T-helper 2 cell (primary cell): ENCODE measurements at places on chromosomes 2 and 18.

- peak; percentile 35 for DNase-seq
Observed at GRCh38 chr2:170820757-170821530, 4.3 kb downstream of the GAD1 start.

GRCh38 chr2:201932511-201932910 lies 101.1 kb upstream of the FZD7 start:
- no peak for DNase-seq

DNA sequence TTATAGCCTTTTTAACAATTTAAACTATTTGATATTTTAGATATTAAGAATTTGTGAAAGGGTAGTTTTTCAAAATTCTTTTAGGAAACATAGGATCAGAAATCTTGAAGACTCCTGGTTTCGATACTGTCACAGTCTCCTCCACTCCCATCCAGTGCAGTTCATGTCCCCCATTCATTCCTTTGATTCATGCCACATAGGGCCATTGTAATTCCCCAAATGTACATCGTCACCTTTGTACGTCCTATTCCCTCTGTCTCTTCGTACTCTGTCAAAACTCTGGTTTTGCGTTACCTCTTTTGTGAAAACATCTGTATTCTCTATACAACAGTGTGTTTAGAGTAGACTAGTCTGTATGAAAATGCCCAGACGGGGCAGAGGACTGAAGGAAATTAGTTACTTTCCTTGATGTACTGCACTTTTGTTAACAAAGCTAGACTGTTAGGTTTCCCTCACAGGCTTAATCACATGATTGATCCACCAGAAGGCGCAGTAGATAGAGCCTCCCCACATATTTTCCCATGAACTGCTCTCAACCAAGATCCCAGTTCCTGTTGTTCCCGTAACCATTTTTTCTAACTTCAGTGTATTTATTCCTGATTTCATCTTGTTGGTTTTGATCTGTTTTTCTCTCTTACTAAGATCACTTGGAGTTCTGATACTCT lies 2.5 kb downstream of the MRPL35 start:
- DNase-seq, result no peak

DNA sequence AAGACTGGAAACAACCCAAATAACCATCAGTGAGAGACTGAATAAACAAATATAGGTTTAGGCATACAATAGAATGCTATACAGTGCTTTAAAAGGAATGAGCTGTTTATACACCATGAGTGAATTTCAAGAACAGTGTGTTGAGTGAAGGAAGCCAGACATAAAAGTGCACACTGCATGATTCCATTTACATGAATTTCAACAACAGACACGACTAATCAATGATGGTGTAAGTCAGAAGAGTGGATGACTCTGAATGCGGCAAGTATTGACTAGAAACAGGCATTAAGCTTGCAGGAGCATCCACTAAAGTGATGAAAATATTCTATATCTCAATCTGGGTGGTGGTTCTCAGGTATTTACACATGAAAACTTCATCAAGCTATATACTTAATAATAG lies 142.7 kb upstream of the SLC39A10 start:
- DNase-seq, result no peak
